ENCODE measurements at places on chromosomes 12 and 14. TPM values are rescaled to one million over a fixed set of nuclear protein-coding genes. Genes with fewer than 3 reads are reported as not detected.
A peak's percentile ranks its signal among the peaks of the same experiment; 100 is the strongest.

GRCh38 chr14:104085032-104085888, at the start of gene ASPG:
Gene ASPG (plus strand): TSS chr14:104085700. CDS start chr14:104085771, 71 bp downstream.
- peak within 1 kb of the TSS; percentile 39 for H3K4me3 ChIP-seq
- DNase-seq = peak; percentile 75
- H3K27me3 ChIP-seq = no peaks in the 10 kb centered on the region
- H3K27ac ChIP-seq = no peak within 1 kb of the TSS
- 0 out of 2 replicates have a peak, but pooled peaks cover 4% of the 10 kb centered on the region for H3K4me1 ChIP-seq

DNA sequence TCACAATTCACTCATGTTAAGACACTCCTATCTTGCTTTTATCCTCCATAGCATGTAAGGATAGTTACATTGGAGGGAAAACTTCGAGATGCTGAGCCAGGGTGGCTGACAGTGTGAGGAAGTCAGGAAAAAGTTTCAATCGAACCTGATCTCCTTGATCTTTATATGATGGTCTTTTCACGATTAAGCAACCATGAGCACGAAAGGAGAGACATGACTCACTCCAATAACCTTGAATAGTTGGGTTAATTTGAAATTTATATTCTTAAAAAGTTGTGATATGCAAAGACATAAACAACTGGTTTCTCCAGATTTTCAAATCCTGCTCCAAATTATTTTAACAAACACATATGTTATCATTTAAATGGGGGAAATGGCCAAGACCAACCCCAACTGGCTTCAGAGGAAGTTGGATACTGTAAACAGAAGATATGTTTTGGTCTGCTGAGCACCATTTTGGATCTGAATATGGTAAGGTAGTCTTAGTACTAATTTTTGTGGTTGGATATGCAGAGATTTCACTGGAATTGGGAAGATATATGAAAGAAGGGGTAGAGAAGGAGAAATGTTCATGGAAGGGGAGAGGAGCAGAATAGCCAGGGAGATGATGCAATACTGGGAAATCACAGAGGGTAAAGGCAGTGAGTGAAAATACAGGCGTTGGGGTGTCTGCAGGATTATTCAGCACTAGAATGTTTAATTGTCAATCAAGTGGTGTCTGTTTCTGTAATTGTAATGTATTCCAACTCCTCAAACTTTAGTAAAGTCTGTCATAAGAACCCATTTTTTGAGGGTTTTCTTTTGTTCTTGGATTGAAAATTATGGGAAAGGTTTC, 185.2 kb upstream of the SLC38A2 start:
- H3K4me1 ChIP-seq = peaks cover 54% of the 10 kb centered on the region
- H3K27ac ChIP-seq = no peak overlapping the region
- H3K4me3 ChIP-seq = no peak overlapping the region
- no peak for DNase-seq
- no peaks in the 10 kb centered on the region for H3K27me3 ChIP-seq
- H3K36me3 ChIP-seq = no peaks in the 10 kb centered on the region

GRCh38 chr12:2553388-2554126, 241.2 kb upstream of the FKBP4 start:
- H3K27ac ChIP-seq = no peak overlapping the region
- H3K36me3 ChIP-seq = no peaks in the 10 kb centered on the region
- no peaks in the 10 kb centered on the region for H3K4me1 ChIP-seq
- no peak for DNase-seq

GRCh38 chr12:2922329-2922728, 31.6 kb downstream of the TULP3 start:
- H3K36me3 ChIP-seq = peaks cover 18% of the 10 kb centered on the region
- no peak overlapping the region for H3K4me3 ChIP-seq
- no peak for DNase-seq

- H3K27me3 ChIP-seq = no peaks in the 10 kb centered on the region
- H3K36me3 ChIP-seq = no peaks in the 10 kb centered on the region
- no peak overlapping the region for H3K4me3 ChIP-seq
- DNase-seq = no peak
Observed at GRCh38 chr12:88993651-88994050, 358.6 kb downstream of the DUSP6 start.

Gene ALG10B
- total RNA-seq = 3.5 TPM

GRCh38 chr14:52286661-52287649, 19.5 kb downstream of the PTGDR start:
- H3K27me3 ChIP-seq = no peaks in the 10 kb centered on the region
- H3K36me3 ChIP-seq = no peaks in the 10 kb centered on the region
- H3K4me3 ChIP-seq = no peak overlapping the region
- DNase-seq = no peak

Gene PRB2
- not detected for total RNA-seq

DNA sequence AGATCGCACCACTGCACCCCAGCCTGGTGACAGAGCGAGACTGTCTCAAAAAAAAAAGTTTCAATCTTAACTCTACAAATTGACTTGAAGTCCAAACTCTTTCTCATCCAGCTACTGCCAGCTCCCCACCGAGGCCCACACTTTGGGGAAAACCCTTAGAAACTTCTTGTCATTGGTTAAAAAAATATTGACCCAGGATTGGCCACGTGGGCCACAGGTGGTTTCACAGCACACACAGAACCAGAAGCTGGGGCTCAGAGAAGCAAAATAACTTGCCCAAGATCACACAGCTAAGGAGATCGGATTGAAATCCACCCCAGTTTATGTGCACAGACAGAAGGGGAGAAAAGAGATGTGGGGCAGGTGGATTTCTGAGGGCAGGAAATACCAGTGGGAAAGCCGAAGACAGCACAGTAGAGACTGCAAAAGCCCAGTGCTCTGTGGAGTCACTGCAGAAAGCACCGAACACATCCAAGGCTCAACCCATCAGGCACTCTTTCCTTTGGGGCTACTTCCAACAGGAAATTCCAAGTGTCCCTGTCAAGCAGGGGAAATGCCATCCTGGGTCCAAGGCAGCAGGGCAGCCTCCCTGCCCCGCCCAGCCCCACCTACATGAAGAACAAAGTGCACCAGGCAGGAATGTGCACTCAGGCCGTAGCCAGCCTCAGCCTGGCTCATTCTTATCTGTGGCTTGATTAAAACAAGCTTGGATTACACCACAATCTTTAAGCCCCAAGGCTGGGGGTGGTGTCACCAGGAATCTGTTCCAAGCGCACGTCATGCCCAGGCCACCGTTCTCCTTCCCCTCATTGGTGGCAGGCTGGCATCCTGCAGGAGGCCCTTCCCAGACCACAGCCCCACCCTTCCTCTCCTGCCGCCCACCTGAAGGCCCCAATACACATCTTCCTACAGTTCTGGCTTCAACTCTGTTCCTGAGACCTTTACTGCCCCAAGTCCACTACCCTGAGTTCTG, 72.5 kb downstream of the ITPK1 start:
- peaks cover 12% of the 10 kb centered on the region for H3K36me3 ChIP-seq
- no peak overlapping the region for H3K4me3 ChIP-seq
- peak overlapping the region; percentile 37 for H3K27ac ChIP-seq
- no peak for DNase-seq
- peaks cover 95% of the 10 kb centered on the region for H3K4me1 ChIP-seq

GRCh38 chr12:123229051-123229450, 3.9 kb downstream of the MPHOSPH9 start:
- H3K36me3 ChIP-seq = peaks cover 3% of the 10 kb centered on the region
- no peak overlapping the region for H3K4me3 ChIP-seq
- H3K27me3 ChIP-seq = no peaks in the 10 kb centered on the region
